IMR-90 (cell line): ENCODE measurements at places on chromosomes 16 and 17. TPM values are rescaled to one million over a fixed set of nuclear protein-coding genes. Genes with fewer than 3 reads are reported as not detected.
A peak's percentile ranks its signal among the peaks of the same experiment; 100 is the strongest.

ZNF385C gene
- not detected in 2 replicates for polyA plus RNA-seq

DNA sequence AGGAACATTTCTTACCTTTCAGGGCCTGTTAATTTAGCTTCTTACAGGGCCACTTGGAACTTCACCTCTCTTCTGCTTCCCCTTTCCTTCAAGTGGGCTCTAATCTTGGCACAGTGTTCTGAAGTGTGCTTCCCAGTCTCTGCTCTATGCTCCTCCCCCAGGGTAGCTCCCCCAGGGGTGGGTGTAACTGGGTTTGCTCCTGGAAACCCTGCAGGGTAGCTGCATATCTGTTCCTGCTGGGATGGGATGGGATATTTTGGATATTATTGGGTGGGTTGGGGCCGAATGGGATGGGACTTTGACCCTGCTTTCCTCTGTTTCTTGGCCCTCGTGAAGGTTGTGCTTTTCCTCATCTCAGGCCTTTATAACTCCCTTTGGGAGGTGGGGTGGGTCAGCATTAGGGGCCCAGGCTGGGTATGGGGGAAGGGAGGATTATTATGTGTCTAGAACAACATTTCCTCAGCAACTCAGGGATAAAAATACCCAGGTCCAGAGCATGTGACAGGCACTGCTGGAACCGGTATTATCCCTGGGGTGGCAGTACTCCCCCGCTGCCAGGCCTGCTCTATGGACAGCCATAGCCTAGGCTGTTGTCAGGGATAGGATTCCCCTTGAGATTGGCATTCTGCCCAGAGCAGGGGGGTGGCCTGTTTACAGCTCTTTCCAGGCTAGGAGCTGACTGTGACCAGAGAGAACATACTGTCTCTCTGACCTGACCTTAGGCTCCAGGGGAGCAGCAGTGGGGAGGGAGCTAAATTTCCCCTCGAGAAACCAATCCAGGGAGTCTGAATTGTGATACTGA is 5.0 kb downstream of the NFE2L1 start:
- DNase-seq: peak; percentile 40

- no peak for DNase-seq
Observed at GRCh38 chr16:15545544-15545943, 97.4 kb downstream of the MARF1 start.

GRCh38 chr16:85824161-85825135 is 25.0 kb downstream of the COX4I1 start:
- DNase-seq: no peak

GRCh38 chr17:7915179-7915610 is 894 bp downstream of the RNF227 start:
- DNase-seq: peak; percentile 72

DNA sequence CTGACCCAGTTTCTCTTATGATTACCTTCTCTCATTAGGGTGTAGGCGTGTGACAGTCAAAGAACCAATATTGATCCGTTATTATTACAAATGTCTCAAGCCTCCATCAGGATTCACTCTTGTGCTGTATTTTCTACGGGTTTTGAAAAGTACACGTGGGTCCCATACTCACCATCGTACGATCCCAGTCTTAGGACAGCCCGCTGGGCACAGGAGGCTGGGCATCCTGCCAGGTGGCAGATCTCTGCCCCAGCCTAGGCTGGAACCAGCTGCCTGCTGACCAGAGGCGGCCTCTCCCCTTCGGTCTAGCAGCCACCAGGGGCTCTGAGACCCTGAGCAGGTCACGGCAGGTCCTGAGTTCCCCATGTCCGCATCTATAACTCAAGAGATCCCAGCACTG is 2.0 kb upstream of the METRNL start:
- no peak for DNase-seq

DNA sequence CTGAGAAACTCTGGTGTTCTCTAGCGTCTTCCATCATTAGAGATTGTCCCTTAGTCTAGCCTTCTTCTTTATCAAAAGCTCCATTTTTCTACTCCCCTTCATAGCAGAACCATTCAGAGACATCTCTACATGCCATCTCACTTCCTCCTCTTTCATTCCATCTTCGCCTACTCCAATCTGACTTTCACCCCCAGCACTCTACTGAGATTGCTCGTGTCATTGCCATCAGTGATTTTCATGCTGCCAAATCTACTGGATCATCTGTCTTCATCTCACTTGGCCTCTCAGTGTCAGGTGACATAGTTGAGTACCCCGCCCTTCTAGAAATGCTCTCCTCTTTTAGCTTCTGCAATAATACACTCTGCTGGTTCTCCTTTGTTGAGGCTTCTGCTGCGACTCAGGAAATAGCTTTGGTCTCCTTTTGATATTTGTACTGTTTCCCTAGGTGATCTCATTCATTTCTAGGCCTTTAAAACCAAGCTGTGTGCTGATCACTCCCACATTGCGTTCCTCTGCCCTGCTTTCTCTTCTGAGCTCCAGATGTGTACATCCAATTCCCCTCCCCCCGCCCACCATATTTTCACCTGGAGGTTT is 119.1 kb downstream of the FTO start:
- no peak for DNase-seq
